ENCODE measurements at places on chromosomes 6 and 20.

DNA sequence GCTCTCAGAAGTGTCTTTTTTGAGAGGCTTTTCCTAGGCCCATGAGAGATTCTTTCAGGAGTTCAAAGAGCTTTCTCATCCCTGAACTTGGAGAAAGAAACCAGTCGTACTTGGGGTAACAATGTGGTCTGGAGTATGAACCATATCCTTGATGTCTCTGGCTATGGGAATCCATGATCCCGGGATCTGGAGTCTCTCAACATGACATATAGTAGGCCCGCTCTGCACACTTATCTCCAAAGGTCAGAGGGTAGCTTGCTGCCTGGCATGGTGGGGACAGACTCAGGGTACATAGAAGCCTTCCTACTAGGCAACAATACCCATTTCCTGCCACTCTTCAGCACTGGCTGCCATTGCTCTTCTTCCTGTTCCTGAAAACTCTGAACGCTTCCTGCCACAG is 42.2 kb upstream of the NFATC2 start:
- DNase-seq: no peak

DNA sequence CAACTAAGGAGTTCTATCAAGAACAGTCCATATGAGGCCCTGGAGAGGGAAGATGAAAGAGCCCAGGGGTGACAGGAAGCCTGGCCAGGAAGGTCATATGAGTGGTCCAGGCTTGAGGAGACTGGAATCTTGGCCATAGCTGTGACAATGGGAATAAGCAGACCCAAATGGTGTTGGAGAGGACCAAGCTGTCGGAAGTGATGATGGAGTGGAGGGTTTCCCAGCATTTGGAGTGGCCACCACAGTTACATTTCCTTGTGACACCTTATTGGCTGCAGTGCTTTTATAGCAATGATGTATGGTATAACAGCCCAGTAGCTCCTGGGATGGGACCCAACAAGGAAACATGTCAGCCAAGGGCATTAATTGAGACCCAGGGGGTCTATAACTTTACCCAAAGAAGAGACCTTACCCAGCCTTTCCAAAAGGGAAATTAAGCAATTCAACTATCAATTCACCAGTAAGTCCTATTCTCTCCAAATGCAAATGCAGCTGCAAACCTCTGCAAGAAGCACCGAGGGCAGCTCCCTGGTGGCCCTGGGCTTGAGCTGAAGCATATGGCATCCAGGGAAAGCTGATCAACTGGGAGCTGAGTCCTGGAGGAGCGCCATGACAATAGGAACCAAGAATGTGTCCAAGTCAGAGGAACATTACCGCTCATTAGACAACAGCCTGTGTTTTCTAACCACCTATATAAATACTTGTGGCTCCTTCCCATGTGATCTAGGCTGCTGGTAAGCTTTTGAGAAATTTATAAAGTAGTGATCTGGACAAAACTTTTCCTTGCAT is 219.4 kb downstream of the SOD2 start:
- no peak for DNase-seq

DNA sequence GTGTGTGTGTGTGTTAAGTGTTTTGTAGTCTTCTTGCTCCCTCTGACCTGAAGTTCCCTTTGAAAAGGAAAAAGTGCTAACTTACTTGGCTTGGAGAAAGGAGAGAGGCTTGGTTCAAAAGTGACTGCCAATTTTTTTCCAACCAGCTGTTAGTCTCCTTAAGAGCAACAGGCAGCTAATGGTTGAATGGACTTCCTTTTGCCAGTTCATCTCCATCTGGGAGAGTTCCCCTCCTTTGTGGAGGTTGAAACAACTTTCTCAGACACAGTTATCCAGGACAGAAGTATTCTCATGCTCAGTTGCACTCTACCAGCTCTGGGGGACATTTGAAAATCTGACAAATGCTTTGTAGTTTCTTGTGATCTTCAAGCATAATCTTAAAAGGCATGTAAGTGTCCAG is 4.5 kb downstream of the RIPOR2 start:
- no peak for DNase-seq

DNA sequence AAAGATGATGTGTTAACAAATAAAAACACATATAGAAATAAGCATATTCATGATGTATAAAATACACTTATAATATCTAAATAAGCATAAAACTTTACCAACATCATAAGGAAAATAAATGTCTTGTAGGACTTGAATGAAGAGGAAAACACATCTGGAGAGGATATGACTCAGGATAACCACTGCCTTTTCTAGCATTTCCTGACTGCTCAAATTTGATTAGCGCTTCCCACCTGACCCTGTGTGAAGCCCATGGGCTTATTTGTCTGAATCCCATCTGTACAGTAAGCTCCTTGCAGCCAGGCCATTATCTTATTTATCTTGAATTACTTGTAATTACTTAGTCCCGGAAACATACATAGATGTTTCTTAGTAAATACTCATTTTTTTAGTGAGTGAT is 608.6 kb downstream of the COL12A1 start:
- DNase-seq: no peak

GRCh38 chr6:100554228-100554627 is 89.5 kb upstream of the SIM1 start:
- DNase-seq: no peak

- no peak for DNase-seq
Observed at GRCh38 chr20:59718751-59719150, 114.4 kb downstream of the PHACTR3 start.

- DNase-seq: no peak
Observed at GRCh38 chr20:57434390-57434700, 43.1 kb downstream of the RBM38 start.

GRCh38 chr6:136526937-136527336 is 23.3 kb downstream of the MAP7 start:
- no peak for DNase-seq

DNA sequence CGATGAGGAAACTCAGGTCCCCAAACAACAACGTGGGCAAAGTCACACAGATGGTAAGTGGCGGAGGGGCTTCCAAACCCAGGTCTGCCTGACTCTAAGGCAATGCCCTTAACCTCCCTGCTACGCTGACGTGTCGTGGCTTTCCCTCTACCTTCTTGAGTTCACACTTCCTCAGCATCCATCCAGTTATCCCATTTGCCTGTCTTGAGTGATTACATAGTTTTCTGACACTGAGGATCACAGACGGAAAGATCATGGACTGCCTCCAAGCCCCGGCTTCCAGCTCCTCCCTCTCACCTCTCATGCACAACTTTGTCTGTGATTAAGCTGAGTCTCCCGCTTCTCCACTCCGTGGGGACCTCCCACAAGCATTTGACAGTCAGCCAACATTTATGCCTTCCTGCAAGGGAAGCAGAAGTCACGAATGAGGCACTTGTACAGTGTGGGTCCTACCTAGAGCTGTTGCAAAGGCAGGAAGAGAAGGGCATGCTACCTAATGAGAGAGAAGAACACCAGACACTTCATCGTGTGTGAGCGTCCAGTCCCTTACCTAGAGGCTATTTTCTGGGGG is 33.8 kb downstream of the TBC1D7 start:
- DNase-seq: no peak

DNA sequence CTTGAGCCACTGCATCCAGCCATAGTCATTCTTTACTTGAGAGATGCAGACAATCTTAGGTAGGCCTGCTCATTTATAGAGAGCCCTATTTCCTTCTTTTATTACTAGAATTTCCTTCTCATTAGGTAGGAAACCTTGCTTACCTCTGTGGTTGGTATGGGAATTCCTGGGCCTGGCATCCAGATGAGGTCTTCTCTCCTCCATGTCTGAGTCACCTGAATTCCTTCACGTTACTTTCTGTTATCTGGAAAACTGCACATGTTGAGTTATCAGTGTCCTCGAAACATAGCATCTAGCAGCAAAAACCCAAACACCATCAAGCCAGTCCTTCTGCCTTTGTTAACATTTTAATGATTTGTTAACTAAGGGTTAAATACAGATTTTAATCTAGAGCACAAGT is 2.2 kb downstream of the ZNFX1 start:
- DNase-seq: no peak

DNA sequence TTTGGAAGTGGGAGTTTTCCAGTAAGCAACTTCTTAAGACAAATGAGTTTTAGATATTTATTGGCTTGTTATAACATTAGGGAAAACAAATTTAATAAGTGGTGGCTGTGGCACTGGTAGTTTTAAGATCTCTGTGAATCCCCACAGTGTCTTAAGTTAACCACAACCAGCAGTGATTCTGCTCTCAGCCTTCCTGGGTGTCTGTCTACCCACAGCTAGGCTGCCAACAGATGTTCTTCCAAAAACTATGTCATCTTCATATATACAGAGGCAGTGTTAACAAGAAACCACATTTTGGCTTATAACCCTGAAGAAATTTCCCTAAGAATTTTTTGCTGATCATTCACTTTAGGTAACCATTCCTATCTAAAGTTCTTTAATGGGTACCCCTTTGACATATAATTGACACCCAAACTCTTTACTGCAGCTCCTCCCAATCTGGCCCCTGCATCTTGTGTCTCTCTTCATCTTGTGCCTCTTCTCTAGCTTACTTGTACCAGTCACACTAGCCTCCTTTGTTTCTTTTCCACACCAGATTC is 52.7 kb downstream of the TOP1 start:
- no peak for DNase-seq

DNA sequence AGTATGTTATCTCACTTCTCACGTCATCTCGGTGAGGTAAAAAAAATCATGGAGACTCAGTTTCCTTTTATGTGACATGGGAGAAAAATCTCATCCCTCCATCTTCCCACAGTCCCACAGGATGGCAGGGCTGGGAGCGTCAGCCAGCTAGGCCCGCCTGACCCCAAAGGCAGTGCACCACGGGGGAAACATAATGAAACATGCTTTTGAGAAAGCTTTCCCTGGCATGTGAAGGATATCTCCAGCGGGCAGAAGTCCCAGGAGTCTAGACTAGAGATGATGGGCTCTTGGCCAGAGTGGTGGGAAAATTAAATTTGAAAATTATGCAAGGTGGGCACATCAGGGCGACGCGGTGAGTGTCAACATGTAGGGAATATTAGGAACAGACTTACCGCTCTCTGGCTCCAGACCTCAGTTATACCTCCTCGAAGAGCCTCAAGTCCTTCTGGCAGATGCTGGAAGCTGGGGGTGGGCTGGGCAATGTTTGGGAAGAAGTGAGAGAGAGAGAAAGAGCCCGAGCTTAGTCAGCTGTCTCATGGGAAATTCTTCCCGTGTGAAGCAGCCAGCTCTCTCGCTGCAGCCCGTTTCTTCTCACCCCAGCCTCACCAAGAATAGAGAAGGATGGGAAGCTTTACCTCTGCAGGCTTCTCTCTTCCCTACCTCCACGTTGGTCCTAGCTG is 52.3 kb downstream of the MOCS1 start:
- no peak for DNase-seq

GRCh38 chr6:137117581-137117980 is 55.9 kb downstream of the IL22RA2 start:
- DNase-seq: peak; percentile 11

- no peak for DNase-seq
Observed at GRCh38 chr6:31038559-31038958, 28.3 kb downstream of the MUC22 start.

DNA sequence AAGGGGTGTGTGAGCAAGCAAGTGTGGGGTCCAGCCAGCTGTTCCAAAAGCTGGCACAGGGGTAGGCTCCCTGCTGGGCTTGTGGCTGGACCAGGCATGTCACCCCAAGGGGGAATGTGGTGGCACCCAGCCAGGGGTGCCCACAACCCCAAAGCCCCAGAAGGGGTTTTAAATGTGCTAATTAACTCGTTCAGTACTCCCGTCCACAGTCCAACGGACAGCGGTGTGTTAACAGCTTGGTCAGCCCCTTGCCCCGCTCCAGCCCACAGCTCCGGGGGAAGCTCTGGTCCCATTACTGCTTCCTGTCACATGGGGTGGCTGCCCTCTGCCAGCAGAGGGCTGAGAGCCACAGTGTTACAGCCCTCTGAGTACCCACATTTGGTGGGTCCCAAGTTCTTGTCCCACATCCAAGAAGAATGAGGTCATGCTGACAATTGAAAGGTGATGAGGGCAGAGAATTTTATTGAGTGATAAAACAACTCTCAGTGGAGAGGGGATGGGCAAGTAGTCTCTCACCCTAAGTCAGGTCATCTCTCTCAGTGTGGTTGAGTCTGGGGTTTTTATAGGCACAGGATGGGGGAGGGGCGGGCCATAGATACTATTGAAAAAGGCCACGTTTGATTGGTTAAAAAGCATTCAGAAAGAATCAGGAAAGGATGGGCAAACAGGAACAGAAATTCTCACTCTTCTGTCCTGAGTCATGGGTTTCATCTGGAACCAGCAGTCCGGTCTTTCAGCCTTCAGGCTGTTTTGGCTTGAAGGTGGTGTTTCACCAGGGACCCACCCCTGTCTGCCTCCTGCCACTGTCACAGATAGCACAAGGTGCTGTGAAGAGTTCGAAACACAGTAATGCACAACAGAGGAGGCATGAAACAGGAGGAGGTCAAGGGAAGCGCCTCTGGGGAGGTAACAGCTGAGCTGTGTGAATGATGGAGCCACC is 238.5 kb downstream of the NFATC2 start:
- DNase-seq: no peak

DNA sequence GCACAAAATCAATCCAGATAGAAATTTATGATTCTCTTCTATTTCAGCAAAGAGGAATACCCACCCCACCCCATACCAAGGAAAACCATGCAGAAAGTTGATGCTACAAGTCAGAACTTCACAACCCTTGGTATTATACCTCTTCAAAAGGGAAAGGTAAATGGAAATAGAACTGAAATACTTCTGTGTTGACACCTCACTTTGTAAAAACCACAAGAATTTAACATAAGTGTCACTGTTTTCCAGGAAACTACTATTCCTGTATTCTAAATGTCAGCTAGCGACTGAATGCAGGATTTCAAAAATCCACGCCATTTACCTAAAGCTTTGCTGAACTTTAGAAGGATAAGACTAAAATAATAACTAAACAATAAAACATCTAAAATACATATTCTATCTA is 3.6 kb downstream of the CPNE1 start:
- DNase-seq: no peak

GRCh38 chr6:141105481-141105880 is 1027.2 kb upstream of the GJE1 start:
- no peak for DNase-seq

DNA sequence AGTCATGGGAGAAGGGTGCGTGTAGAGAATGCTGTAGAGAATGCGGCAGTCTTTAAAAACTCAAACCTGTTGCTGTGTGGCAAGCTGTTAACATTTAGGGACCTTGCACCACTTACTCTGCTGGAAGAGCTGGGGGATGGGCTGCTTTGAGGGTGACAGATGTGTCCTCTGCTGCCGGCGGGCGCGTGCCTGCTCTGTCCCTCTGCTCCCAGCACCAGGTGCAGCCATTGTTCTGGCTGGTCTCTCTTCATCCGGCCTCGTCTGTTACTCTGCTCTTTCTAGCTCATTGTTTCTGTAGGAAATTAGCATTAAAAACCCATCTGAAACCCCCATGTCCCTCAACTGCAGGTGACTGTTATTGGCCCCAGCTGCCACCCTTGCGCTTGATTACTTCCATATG is 78.5 kb downstream of the CBFA2T2 start:
- DNase-seq: peak; percentile 5

DNA sequence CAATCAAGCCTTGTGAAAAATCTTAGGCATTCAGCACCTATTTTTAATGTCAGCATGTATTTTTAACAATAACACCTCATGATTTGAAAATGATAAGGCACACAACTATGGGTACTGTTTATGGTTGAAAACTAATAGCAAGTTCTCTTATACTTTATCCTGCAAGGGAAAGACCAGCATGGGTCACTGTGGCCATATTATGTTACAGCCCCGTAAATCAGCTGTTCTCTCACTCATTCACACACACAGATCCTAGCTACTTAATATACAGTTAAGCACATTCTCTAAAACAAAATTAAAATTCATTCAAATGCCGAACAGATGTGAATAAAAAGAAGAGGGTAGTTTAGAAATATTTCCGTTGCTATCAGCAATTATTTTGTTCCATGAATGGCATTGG is 224.4 kb downstream of the OGFRL1 start:
- no peak for DNase-seq

Data from amygdala (tissue), 56 donors.